Sigmoid colon (tissue), 7 donors: ENCODE measurements at places on chromosomes 1 and 21. TPM values are rescaled to one million over a fixed set of nuclear protein-coding genes. Genes with fewer than 3 reads are reported as not detected.
A peak's percentile ranks its signal among the peaks of the same experiment; 100 is the strongest.

DNA sequence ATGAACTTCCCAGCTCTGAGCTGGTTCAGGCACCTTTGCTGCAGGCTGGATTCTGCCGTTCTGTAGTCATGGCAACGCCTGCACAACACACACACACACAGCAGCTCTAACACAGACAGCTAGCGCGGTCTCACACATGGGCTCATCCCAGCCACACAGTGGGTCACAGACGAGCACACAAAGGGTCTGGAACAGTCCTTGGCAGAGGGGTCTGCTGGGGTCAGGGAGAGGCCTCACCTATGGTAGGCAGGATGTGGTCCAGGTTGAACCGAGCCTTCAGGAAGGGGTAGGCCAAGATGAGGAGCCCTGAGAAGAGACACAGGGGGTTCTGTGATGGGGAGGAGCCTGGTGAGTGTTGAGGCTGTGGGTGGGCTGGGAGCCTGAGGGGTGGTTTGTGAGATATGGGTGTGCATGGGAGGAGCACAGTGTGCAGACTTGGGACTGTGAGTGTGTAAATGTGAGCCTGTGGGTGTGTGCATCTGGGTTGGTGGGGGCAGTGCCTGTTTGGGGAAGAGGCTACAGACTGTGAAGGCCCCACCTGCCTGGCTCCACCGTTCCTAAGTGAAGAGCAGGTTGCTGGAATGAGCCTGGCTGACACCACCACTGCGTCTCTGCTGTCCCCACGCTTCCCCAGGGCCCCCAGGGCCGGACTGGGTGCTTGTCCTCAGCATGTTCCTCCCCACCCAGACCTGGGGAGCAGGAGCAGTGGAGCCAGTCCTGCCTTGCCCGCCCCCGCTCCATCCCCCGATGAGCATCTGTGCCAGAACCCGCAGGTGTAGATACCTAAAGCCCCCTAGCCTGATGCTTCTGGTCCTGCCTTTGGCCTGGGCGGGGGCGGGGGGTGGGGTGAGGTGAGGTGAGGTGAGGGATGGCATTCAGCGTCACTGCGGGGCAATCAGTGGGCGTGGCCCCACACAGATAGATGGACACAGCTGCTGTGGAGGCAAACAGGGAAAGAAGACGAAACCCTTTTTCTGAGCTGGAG lies 1.5 kb downstream of the KNCN start:
- no peak for DNase-seq
- no peak overlapping the region for H3K27ac ChIP-seq
- no peaks in the 10 kb centered on the region for H3K4me1 ChIP-seq
- H3K4me3 ChIP-seq: no peak overlapping the region

DNA sequence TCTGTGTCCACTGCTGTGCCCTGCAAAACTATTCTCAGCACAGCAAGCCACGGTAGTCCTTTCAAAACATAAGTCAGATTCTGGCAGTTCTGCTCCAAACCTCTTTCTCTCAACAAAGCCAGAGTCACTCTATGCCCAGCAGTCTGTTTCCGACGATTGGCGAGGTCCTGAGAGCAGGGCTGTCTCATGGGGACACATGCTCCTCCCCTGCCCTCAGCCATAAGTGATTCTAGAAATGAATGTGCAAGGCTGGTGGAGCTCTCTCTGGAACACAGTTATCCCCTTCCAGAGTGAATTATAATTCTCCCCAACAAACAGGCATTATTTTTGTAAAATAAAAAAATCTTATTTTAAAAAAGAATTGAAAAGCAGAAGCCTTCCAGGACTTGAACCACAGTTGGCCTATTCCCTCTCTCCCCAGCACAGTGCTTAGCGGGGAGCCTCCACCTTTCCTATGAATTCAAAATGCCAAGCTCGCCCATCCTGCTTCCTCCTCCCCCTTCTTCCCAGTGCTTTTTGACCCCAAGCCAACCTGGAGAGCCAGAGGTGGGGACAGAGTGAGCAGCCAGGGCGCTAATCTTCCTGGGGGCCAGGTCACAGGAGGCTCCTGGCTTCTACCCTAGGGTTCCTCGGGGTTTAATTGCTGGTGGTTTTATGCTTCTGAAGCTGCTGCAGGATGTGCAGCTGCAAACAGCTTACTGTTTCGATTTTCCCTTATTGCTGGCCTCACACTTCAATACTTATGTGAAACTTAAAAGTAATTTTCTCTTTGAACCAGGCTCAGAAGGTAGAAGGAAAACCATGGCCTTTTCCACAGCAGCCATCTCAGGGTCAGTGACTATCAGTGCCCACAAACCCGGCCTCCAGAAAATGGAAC lies 41.1 kb downstream of the KCNJ6 start:
- H3K4me3 ChIP-seq: no peak overlapping the region
- H3K27ac ChIP-seq: no peak overlapping the region
- no peak for DNase-seq
- H3K27me3 ChIP-seq: peaks cover 10% of the 10 kb centered on the region
- no peaks in the 10 kb centered on the region for H3K36me3 ChIP-seq

GRCh38 chr21:44712203-44713028 lies 1.0 kb upstream of the TSPEAR start:
- H3K4me3 ChIP-seq: no peak overlapping the region
- no peaks in the 10 kb centered on the region for H3K36me3 ChIP-seq
- no peak for DNase-seq

GRCh38 chr1:6157132-6157527 lies 23.0 kb downstream of the CHD5 start:
- no peak for DNase-seq
- H3K4me1 ChIP-seq: no peaks in the 10 kb centered on the region
- no peaks in the 10 kb centered on the region for H3K36me3 ChIP-seq
- no peak overlapping the region for H3K27ac ChIP-seq
- H3K27me3 ChIP-seq: no peaks in the 10 kb centered on the region
- no peak overlapping the region for H3K4me3 ChIP-seq

DNA sequence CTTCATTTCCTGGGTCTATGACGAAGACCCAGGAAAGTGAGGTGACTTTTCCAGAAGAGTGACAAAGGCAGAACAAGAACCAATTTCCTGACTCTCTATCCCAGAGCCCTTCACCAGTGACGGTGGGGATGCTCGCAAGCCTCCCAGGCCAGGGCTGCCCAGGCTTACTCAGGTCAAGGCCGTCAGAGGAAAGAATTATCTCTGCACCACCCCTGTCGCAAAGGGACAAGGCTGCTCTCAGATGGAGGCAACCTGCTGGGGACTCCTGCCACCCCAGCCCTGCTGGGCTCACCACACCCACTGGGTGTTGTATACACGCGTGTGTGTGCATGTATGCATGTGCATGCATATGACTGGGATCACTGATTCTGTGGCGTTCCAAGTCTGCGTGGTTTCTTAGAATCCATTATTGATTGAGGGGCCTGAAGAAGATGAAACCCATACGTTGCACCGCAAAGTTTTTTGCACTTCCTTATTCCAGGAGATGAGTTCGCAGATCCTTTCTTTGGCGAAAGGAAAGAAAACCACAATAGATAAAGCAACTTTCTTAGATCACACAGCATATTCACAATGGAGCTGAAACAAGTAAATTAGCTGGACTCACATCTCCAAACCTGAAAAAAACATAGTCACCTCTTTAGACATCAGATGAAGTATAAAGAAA lies 255.8 kb downstream of the RHOU start:
- no peak for DNase-seq
- no peaks in the 10 kb centered on the region for H3K27me3 ChIP-seq
- H3K4me1 ChIP-seq: no peaks in the 10 kb centered on the region
- no peak overlapping the region for H3K4me3 ChIP-seq
- peak overlapping the region; percentile 82 for H3K27ac ChIP-seq

GRCh38 chr1:37453647-37454046 lies 20.7 kb upstream of the ZC3H12A start:
- DNase-seq: no peak
- no peak overlapping the region for H3K27ac ChIP-seq
- no peaks in the 10 kb centered on the region for H3K27me3 ChIP-seq
- peaks cover 8% of the 10 kb centered on the region for H3K4me1 ChIP-seq

- no peaks in the 10 kb centered on the region for H3K36me3 ChIP-seq
- H3K4me3 ChIP-seq: peak overlapping the region; percentile 83
- no peaks in the 10 kb centered on the region for H3K27me3 ChIP-seq
- DNase-seq: peak; percentile 65
- H3K27ac ChIP-seq: peak overlapping the region; percentile 86
These were observed 682 bp upstream of the RWDD3 start for GRCh38 chr1:95233319-95233736.

- H3K4me3 ChIP-seq: no peak overlapping the region
- no peaks in the 10 kb centered on the region for H3K36me3 ChIP-seq
- no peak for DNase-seq
- peaks cover 6% of the 10 kb centered on the region for H3K27me3 ChIP-seq
- no peaks in the 10 kb centered on the region for H3K4me1 ChIP-seq
These were observed 15.8 kb downstream of the CD1D start for GRCh38 chr1:158196461-158196860.

DNA sequence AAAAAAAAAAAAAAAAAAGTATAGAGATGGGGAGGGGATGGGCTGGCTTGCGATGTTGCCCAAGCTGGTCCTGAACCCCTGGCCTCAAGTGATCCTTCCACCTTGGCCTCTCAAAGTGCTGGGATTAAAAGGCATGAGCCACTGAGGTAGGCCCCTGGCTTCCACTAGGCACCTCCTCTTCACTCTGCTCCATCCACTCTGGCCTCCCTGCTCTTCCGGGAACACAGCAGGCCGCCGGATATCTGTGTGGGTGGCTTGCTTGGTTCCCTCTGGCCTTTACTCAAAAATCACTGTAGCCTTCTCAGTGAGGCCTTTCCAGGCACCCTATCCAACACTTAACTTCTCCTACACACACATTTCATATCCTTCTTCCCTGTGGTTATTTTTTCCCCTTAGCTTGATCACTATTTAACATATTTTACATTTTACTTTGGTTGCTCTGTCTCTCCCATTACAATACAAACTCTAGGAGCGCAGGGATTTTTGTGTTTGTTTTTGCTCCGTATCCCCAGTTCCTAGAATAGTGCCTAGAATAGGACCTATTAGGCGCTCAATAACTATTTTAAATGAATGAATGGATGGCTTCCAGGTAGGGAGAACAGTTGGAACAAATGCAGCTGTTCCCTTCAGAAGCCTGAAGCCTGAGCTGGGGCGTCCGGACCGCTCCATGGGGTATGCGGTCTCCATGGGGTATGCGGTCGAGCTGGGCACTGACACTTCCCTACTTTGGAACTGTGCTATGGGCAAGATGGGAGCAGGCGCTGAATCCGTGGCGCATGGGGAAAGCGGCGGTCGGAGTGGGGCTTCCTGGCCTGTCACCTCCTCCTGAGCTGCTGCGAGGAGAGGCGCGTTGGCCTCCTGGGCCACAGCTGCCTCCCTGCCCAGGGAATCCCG lies 46.7 kb downstream of the H3-3A start:
- peak overlapping the region; percentile 91 for H3K4me3 ChIP-seq
- no peaks in the 10 kb centered on the region for H3K36me3 ChIP-seq
- DNase-seq: peak; percentile 74
- peak overlapping the region; percentile 99 for H3K27ac ChIP-seq

- no peaks in the 10 kb centered on the region for H3K4me1 ChIP-seq
- no peak overlapping the region for H3K27ac ChIP-seq
These were observed 47.3 kb upstream of the GPR37L1 start for GRCh38 chr1:202075389-202075788.

- no peaks in the 10 kb centered on the region for H3K36me3 ChIP-seq
- no peaks in the 10 kb centered on the region for H3K27me3 ChIP-seq
- no peak overlapping the region for H3K4me3 ChIP-seq
These were observed 224.9 kb downstream of the TRABD2B start for GRCh38 chr1:47772281-47772680.

GRCh38 chr1:10914056-10914455 lies 98.4 kb upstream of the TARDBP start:
- no peak for DNase-seq
- no peak overlapping the region for H3K4me3 ChIP-seq
- no peaks in the 10 kb centered on the region for H3K4me1 ChIP-seq
- no peak overlapping the region for H3K27ac ChIP-seq
- no peaks in the 10 kb centered on the region for H3K36me3 ChIP-seq
- no peaks in the 10 kb centered on the region for H3K27me3 ChIP-seq

DNA sequence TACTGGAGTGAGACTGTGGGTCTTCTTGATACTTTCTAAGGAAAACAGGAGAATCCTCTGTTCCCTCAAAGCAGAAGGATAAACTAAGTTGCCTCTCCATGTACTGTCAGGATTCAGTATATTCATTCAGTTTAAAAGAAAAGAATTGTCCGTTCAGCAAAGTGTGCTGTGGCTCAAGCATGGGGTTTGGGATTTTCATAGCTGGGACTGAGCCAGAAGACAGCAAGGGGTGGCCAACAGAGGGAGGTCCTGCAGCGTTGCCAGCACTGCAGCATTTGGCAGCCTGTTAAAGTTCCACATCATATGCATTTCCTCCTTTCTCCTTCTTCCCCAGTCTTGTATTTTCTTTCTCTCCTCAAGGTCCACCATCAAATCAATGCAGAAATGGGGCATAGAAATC lies 75.1 kb downstream of the DTL start:
- no peaks in the 10 kb centered on the region for H3K36me3 ChIP-seq
- H3K4me1 ChIP-seq: peaks cover 6% of the 10 kb centered on the region
- H3K4me3 ChIP-seq: no peak overlapping the region
- no peak for DNase-seq
- H3K27me3 ChIP-seq: no peaks in the 10 kb centered on the region

- peak overlapping the region; percentile 49 for H3K27ac ChIP-seq
- H3K36me3 ChIP-seq: no peaks in the 10 kb centered on the region
- no peaks in the 10 kb centered on the region for H3K27me3 ChIP-seq
- no peak for DNase-seq
These were observed 50.1 kb downstream of the COL18A1 start for GRCh38 chr21:45454926-45455673.

The ATP13A2 gene
- polyA plus RNA-seq: 8.1 TPM

The FNBP1L gene
- 15.6 TPM for polyA plus RNA-seq

The ZSWIM5 gene
- polyA plus RNA-seq: 2.4 TPM

The SLC9C2 gene
- polyA plus RNA-seq: not detected
